Activated CD4-positive, alpha-beta T cell treated with anti-CD3 and anti-CD28 coated beads for 36 hours (primary cell): ENCODE measurements at places on chromosomes 5 and 9. TPM values are rescaled to one million over a fixed set of nuclear protein-coding genes. Genes with fewer than 3 reads are reported as not detected.

DNA sequence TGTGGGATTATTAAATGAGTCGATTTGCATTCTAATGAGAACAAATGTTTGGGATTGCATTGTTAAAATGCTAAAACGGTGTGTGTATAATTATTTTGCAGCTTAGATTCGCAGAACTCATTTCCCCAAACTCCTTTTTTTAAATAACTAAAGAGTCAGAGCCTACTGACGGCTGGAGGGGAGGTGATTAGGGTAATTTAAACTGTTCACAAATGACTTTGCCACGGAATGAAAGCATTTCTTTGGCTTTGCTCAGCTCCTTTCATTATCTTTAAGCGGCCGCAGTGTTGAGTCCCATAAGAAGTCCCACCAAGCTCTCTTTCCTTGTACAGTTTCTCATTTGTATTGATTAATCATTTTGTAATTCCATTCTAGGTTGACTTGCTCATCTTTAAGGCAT, 1632.8 kb downstream of the MAT2B start:
- no peak for DNase-seq

- DNase-seq, result no peak
These were observed 19.9 kb downstream of the IDNK start for GRCh38 chr9:83642793-83643192.

DNA sequence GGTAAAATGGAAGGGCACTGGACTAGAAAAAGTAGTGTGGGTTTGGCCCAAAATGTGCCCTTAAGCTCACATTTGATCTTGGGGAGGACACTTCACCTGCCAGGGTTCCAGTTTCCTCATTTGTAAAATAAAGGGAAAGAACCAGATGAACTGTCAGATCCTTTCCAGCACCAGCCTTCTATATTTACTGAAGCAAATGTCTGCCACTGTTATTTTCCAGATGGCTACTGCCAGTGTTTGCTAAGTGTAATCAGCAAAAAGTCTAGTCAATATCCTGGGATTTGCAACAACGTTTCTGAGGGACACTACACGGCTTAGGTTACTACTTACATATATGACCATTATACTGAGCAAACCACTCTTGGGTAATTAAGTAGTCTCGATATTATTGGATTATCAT, 340.3 kb downstream of the KCNN2 start:
- DNase-seq, result no peak

- DNase-seq, result no peak
These were observed 149.7 kb downstream of the TRPM3 start for GRCh38 chr9:70971723-70972122.

Gene LRRC19
- not detected for total RNA-seq

- DNase-seq, result no peak
These were observed 6.5 kb downstream of the GAS1 start for GRCh38 chr9:86940774-86941173.

DNA sequence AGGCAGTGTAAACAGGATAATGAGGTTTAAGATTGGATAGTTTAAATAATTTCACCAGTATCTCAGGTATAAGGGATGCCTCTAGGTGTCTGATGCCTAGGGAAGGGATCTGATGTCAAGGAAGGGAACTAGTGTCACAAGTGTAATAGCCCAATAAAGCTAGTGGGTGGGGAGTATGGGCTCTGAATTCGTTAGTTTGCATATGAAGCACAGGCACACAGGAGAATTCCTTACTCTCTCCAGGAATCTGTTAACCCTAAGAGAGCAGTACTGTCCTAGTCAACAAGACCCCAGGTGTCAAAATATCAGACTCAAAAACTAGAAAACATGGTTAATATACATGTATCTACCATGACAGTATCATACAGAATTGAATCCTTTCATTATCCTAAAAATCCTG, 352.5 kb upstream of the CYLC2 start:
- no peak for DNase-seq

Gene NEURL1B
- 0.19 TPM for total RNA-seq

DNA sequence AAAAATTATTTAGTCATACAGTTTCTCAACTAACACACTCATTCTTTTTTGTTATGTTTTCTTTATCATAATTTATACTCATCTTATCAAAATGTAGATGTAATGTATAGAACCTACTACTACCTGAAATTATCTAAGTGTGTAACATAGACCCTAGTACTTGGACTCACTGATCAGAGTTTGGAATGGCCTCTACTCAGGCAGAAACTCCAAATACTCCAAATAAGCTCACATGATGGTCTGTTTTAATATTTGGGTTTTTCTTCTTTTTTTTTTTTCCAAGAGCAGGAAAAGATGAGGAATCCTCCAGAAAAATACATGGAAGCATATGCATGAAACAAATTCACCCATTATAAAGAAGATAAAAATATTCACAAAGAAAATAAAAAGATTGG, 126.3 kb downstream of the PDE4D start:
- DNase-seq, result no peak

GRCh38 chr5:1501372-1502045, 22.3 kb downstream of the LPCAT1 start:
- no peak for DNase-seq

- DNase-seq, result no peak
These were observed 130.4 kb downstream of the TMEM174 start for GRCh38 chr5:73303148-73304079.

DNA sequence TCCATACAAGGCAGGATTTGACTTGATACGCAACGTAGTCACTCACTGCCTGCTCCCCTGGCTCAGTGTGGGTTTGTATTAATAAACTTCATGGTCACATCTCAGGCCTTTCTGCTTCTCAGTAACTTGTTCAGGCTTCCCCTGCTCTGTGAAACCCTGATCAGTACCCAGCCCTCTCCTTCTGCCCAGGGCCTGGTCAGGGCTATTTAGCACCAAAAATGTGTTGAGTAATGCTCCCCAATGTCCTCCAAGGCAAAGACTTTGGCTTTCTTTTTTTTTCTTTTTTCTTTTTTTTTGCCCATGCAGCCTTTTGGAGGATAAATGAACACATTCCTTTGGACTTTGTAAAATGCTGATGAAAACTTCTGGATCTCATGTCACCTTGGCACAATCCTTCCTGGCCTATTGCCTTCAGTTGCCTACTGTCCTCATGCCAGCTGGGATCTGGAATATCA, 399.2 kb upstream of the KLF4 start:
- DNase-seq, result no peak

GRCh38 chr9:23492126-23493002, 333.7 kb downstream of the ELAVL2 start:
- no peak for DNase-seq

Gene FOXD4L3
- total RNA-seq, result not detected

Gene PCDHA12
- not detected for total RNA-seq

Gene LEAP2
- total RNA-seq, result 3.1 TPM

Gene PCDHB14
- not detected for total RNA-seq

DNA sequence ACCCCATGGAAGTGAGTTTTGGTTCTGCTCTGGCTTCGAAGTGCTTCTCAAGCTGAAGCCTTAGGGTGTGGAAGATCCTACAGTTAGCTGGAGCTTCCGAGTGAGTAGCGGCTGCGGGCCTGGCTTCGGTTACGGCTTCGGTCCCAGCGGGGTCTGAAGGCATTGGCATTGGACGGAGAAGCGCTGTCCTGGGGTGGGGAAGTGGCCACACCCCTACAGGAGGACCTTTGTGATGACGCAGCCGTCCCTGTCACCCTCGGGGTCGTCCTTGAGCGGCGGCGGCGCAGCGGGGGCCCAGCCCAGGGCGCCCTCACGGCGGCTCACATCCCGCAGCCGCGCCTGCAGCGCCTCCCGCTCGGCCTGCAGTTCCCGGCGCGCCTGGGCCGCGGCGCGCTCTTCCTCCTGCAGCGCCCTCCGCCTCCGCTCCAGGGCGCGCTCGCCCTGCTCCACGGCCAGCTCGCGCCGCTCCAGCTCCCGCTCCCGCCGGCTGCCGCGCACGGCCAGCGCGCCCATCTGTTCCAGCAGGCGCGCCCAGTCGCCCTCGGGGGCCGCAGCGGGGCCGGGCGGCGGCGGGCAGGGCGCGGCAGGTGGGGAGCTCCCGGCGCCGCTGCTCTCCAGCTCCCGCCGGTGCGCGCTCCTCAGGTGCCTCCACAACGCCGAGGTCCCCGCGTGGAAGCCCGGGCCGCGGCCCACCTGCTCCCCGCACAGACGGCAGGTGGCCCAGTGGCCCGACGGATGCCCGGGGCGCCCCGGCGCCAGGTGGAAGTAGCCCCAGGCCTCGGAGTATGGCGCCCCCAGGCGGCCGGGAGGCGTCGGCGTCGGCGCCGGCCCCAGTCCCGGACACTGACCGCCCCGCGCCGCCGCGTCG, 9.9 kb downstream of the ZBED3 start:
- DNase-seq, result peak; percentile 82

DNA sequence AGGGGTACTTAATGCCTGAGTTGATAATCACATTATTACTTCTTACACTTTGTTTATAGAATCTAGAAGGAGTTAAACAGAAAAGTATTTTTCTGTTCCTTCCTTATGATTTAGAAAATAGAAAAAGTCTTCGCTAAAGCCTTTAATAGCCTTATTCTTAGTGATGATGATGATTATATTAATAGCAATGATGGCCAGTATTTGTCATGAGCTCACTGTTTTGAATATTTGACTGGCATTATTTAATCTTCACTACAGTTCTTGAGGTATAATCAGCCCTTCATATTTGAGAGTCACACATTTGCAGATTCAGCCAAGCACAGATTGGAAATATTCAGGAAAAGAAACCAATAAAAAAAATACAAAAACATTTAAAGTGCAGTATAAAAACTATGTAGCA, 23.3 kb downstream of the NIPBL start:
- no peak for DNase-seq

DNA sequence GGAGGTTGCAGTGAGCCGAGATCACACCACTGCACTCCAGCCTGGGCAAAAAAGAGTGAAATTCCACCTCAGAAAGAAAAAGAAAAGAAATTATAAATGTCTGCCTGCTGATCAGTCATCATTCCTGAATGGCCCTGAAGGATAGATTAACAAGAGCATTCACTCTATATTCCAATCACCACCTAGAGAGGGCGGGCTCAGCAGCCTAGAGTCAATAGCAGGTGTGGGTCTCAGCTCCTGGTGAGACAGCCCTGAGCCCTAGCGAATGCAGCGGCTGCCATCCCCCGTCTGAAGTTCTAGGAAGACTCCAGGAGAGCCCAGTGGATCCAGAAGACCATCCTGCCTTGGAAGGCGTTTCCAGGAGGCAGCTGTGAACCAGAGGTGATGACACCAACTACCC, 12.0 kb downstream of the FBP1 start:
- DNase-seq, result no peak

Gene NLN
- 33.8 TPM for total RNA-seq

GRCh38 chr5:105397749-105398148, 1835.2 kb upstream of the NUDT12 start:
- no peak for DNase-seq

Gene ARHGEF28
- total RNA-seq, result 0.02 TPM

- DNase-seq, result no peak
These were observed 164.3 kb upstream of the ST8SIA4 start for GRCh38 chr5:101067429-101067828.

GRCh38 chr9:2242831-2243330, 227.7 kb downstream of the SMARCA2 start:
- peak; percentile 18 for DNase-seq

GRCh38 chr9:69574057-69574456, 98.1 kb downstream of the APBA1 start:
- DNase-seq, result no peak

Gene MLANA
- not detected for total RNA-seq

DNA sequence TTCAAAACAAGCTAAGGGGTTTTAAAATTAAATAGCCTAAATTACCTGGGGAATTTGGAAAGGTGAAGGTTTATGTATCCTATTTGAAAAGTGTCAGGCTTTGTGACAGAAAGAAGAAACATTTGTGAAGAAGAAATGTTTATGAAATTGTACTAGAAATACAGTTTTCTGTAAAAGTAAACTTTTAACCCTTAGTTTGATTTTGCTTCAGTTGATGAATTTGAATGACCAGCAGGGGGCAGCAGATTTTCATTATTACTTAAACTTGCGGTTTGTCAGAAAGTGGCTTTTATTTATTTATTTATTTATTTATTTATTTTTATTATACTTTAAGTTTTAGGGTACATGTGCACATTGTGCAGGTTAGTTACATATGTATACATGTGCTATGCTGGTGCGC, 58.1 kb downstream of the NNT start:
- DNase-seq, result peak; percentile 52

Gene PAX5
- 0.51 TPM for total RNA-seq

DNA sequence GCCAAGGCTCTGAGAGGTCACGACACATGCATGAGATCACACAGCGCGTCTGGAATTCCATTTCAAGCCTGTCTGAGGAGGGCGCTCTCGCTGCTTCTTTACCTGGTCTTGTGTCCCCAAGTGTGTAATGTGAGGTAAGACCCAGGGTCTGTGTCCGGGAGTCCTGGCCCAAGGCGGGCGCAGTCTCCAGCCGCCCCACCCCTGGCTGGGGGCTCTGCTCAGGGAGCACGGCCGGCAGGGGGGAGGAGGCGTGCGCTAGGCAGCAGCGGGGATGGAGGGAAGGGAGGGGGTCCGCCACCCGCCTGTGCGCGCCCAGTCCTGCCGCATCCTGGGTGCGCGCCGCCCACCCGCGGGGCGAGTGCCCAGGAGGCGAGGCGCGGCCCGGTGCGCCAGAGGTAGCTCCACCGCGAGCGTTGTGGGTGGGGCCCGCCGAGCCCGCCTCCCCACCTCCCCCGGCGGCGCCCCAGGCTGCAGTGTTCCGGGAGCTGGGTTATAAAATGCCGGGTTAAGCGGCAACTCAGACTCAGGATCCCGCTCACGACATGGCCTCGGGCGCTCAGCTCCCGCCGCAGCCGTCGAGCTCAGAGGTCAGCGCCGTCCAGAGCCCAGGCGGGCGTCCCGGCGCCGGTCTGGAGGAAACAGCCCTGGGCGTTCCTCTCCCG, at the start of gene CCNI2:
Gene CCNI2, plus strand, starts transcription at position 473 of the 662 bp plus-strand sequence. Its CDS starts 70 bp downstream, at position 543.
- DNase-seq, result peak; percentile 77

DNA sequence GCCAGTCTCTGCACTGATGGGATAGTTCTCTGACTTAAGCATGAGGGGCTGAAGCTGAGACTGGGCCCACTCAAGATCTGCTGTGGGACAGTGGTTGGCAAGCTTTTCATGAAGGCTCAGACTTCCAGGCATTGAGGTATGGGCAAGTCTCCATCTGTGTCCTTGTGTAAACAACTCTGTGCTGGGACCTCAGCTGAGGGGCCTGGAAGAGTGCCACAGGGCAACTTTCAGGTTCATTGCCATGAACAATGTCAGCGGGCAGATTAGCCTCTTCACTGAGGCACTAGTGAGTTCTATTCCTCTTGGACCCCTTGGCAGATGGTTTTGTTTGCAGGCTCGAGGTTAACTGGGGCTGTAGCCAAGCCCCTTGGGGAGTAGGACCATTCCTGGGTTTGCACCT, 127.1 kb downstream of the MRPS30 start:
- DNase-seq, result no peak

GRCh38 chr5:147170603-147171002, 64.2 kb upstream of the STK32A start:
- DNase-seq, result no peak

GRCh38 chr9:120914953-120915352, 11.6 kb downstream of the TRAF1 start:
- no peak for DNase-seq

DNA sequence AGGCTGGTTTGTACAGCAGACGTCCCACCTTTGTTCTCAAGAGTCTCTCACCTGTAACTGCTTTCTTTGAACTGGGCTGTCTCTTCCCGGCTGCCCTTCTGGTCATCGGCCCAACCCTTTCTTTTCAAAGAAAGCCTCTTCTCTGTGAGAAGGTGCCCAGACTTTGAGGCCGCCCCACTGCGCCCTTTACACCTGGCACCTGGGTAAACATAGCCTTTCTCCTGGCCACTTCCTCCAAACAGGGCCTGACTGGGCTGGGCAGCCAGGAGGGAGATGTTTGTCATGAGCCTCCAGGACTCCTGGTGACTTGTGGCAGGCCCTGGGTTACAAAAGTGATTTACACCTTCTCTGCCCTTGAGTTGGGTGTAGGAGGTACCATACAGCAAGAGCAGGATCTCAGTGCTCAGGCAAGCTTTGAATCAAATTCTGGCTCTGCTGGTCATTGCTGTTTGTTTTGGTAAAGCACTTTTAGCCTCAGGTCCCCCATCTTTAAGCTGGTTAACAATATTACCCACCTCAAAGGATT, 127.2 kb upstream of the CXCL14 start:
- no peak for DNase-seq
